ENCODE measurements at places on chromosomes 16 and 17.

- DNase-seq: peak; percentile 35
- peak overlapping the region; percentile 71 for H3K4me3 ChIP-seq
- no peak overlapping the region for H3K27ac ChIP-seq
- peaks cover 86% of the 10 kb centered on the region for H3K27me3 ChIP-seq
- peaks cover 4% of the 10 kb centered on the region for H3K4me1 ChIP-seq
- H3K36me3 ChIP-seq: no peaks in the 10 kb centered on the region
These were observed 377 bp upstream of the CRHR1 start for GRCh38 chr17:45783593-45784292.

GRCh38 chr16:78249056-78249455, 149.6 kb downstream of the WWOX start:
- H3K27ac ChIP-seq: no peak overlapping the region
- H3K4me3 ChIP-seq: no peak overlapping the region
- no peaks in the 10 kb centered on the region for H3K27me3 ChIP-seq
- no peak for DNase-seq
- H3K36me3 ChIP-seq: no peaks in the 10 kb centered on the region

- peaks cover 30% of the 10 kb centered on the region for H3K27me3 ChIP-seq
- no peaks in the 10 kb centered on the region for H3K36me3 ChIP-seq
- H3K27ac ChIP-seq: no peak overlapping the region
- H3K4me1 ChIP-seq: peaks cover 1% of the 10 kb centered on the region
- no peak for DNase-seq
- no peak overlapping the region for H3K4me3 ChIP-seq
These were observed 2.5 kb upstream of the AIPL1 start for GRCh38 chr17:6437466-6437865.

DNA sequence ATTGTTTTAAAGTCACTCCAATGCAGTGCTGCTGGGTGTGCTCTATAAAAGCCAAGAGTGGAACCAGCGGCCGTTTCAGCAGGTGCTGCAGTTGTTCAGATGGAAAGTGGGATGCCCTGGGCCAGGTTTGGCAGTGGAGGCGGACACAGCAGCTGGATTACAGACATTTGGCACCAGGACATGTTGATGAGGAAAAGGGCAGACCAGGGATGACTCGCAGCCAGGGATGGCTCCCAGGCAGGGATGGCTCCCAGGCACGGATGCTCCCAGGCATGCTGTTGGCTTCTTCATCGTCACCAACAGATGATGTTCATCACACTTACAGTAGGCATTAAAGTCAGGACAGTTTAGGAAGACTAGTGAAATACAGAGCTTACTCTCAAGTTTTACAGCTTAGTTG, 10.0 kb downstream of the GAN start:
- peaks cover 12% of the 10 kb centered on the region for H3K36me3 ChIP-seq
- DNase-seq: no peak
- no peak overlapping the region for H3K27ac ChIP-seq
- H3K4me3 ChIP-seq: no peak overlapping the region
- no peaks in the 10 kb centered on the region for H3K27me3 ChIP-seq

All from activated T-cell treated with anti-CD3 and anti-CD28 coated beads, Interleukin-2, amount 50 U/mL, for 24 hours (primary cell).